D341Med (cell line): ENCODE measurements at places on chromosomes 6 and 20.

DNA sequence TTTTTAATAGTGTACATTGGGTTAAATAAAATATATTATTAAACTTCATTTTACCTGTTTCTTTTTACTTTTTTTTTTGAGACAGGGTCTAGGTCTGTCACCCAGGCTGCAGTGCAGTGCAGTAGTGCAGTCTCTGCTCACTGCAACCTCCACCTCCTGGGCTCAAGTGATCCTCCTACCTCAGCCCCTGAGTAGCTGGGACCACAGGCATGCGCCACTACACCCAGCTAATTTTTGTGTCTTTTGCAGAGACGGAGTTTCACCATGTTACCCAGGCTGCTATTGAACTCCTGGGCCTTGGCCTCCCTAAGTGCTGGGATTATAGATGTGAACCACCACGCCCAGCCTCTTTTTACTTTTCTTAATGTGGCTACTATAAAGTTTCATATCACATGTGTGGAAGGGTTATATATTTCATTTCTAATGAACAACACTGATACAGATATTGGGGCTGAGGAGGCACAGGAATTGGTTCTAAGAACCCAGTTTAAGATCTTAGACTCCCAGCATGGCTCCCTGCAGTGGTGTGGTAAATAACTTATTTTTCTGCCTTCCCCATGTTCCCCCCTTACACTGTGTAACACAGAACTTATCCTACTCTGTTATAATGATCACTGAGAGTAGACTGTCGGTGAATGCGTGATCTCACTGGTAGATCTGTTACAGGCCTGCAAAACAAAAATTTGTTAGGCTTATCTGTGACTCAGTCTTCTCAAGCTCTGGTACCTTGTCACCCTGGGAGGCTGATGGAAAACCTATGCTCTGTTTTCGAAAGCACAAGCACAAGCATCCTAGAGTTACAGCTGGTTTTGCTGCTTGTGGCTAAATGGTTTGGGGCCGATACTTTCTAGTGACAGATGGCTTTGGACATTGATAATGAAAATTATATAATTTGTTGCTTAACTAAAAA is 5.8 kb upstream of the ATXN1 start:
- DNase-seq = no peak

- no peak for DNase-seq
Observed at GRCh38 chr6:43765776-43766499, 4.1 kb upstream of the VEGFA start.

DNA sequence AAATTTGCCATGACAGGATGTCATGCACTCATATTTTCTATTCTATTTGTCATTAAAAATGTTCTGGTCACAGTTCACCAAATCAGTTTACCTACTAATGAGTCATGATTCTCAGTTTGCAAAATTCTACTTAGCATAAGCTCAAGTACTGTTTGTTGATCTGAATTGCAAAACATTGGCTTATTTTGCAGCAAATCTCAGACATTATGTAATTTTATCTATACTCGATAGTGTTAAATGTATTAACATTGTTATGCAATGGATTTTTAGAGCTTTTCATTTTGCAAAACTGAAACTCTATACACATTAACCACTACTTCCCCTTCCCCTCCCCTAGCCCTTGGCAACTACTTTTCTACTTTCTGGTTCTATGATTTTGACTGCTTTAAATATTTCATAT is 213.8 kb upstream of the ZFP64 start:
- no peak for DNase-seq

- no peak for DNase-seq
Observed at GRCh38 chr20:34689486-34689885, 12.6 kb upstream of the PIGU start.

DNA sequence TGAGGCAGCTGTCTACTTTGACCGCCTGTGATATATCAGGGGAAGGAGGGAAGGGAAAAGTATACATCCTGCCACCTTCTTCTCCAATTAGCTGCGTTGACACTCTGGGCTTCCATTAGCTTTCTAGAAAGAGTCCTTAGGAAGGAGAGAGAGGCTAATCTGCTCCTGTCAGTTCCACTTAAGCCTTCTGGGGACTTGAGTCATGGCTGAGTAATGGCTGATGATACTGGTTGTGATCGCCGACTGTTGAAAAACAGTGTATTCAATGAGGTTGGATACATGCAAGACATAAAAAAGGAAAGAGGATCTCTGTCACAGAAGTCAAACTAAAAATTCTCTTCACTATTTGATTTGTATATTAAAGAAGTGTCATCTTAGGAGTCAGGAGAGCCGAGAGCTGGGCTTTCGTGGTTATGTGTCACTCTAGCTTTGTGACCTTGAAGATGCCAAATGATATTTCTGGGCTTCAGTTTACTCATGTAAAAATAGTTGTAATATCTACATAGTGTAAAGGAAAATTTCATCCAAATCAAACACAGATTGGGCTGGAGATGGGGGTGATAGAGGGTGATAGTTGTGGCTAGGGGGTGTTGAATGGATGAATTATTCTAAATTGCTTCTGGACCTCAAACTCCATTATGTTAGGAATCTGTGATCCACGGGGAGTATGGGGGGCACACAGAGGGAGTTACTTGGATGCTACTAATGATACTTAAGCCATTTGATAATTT is 189.0 kb downstream of the UST start:
- no peak for DNase-seq

GRCh38 chr6:143516690-143517446 is 5.3 kb upstream of the FUCA2 start:
- DNase-seq = no peak

- no peak for DNase-seq
Observed at GRCh38 chr20:57076951-57077350, 189.5 kb downstream of the BMP7 start.

GRCh38 chr6:131143319-131143718 is 8.1 kb downstream of the AKAP7 start:
- no peak for DNase-seq

DNA sequence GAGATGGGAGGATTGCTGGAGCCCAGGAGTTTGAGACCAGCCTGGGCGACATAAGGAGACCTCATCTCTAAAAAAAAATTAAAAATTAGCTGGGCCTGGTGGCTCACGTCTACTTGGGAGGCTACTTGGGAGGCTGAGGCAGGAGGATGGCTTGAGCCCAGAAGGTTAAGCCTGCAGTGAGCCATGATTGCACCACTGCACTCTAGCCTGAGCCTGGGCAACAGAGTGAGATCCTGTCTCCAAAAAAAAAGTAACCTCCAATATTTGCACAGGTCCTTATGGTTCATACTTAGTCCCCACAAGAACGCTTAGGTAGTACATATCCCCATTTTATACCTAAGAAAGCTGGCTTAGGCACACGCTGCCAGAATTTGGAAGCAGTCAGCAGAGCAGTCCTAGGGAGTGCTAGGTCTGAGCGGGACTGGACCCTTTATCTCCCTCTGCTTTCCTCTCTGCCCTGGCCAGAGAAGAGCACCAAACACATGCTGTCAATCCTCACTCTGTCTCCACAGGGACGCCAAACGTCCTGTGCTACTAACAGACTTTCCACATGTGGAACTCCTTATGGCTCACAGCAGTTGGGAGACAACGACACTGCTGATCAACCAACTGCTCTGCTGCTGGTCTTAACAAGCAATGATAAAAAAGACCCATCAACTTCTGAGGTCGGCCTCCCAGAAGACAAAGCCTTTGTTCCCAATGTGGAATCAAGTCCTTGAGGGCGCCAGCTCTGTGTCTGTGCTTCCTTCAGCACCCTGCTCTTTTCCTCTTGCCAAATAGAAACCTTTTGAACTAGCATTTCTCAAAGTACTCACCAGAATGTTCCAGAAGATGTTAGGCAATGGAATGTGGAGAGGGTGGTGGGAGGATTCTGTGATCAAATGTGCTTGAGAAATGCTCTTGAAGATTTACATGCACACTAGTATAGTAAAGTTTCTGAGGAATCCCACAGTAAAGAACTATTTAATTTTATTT is 226.3 kb upstream of the DTNBP1 start:
- DNase-seq = no peak

DNA sequence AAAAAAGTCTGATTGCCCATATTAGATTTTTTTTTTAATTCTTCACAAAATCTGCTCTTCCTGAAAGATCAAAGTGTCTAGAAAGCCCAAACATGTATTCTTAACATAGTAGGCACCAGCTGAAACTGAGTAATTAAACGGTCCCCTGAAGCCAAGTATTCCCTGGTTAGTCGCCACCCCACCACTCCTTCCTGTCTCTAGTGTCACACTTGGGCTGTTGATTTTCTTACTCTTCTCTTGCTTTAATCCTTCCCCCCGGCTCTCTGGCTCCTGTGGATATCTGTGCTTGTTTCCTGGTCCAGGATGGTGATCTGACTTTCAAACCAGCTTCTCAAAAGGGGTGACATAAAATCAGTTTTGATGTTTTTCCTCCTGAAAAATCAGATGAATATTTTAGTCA is 162.9 kb downstream of the QKI start:
- DNase-seq = no peak

GRCh38 chr20:48725555-48725991 is 102.2 kb downstream of the PREX1 start:
- no peak for DNase-seq

GRCh38 chr6:70531133-70531532 is 35.6 kb upstream of the SDHAF4 start:
- DNase-seq = no peak

- DNase-seq = no peak
Observed at GRCh38 chr20:50852085-50852484, 57.2 kb downstream of the BCAS4 start.

- peak; percentile 48 for DNase-seq
Observed at GRCh38 chr6:151494235-151494935, 568 bp downstream of the CCDC170 start.

GRCh38 chr20:59812286-59813125 is 120.9 kb downstream of the SYCP2 start:
- DNase-seq = peak; percentile 20

DNA sequence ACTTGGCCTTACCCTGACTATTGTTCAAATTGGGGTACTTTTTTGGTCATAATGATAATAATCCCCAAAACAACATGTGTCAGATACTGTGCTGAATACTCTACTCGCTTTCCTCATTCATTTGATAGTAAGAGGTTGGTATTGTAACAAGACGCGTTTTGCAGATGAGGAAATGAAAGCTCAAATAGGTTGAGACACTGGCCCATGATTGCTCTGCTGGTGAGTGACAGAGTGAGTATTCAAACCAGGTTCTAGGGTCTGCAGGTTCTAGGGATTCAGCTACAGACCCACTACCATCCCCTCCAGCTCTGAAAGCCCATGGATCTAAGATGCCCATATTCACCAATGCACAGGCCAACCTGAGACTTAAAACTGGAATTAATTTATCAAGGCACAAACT is 1.3 kb upstream of the ENPP4 start:
- DNase-seq = no peak

DNA sequence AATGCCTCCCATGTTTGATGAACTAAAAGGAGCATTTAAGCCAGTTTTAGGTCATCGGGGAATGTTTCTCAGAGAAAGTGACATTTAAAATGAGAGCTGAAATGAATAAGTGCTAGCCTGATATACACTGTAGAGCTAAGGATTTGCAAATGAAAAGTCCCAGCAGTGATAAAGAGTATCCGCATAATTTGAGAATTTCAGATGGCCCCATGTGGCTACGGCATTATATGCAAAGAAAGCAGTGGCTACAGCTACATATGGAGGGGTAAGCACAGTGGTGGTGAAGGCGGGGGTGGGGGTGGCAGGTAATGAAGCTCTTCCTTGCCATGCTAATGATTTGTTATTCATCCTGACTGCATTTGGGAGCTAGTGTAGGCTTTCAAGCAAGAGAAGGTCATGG is 371.3 kb downstream of the ARHGAP18 start:
- no peak for DNase-seq

DNA sequence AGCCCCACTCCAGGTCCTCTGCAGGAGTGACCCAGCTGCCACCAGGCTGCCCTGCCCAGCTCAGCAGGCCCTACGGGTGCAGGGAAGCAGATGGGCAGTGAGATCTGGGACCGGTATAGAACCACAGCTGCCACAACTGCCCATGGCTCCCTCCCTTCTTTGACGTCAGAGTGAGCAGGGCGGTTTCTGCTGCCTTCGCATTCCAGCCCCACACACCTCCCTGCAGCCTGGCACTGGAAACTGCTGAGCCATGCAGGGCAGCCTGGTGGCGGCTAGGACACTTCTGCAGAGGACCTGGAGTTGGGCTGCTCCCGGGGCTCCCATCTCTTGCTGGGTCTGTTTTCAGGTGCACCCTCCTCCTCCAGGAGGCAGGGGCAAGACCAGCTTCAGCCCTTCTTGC is 101.6 kb upstream of the CD93 start:
- no peak for DNase-seq

GRCh38 chr20:54469952-54470351 is 5.4 kb upstream of the DOK5 start:
- DNase-seq = no peak

- no peak for DNase-seq
Observed at GRCh38 chr6:132190097-132190814, 211.0 kb downstream of the MOXD1 start.

- DNase-seq = no peak
Observed at GRCh38 chr20:13778827-13779226, 5.9 kb downstream of the ESF1 start.

DNA sequence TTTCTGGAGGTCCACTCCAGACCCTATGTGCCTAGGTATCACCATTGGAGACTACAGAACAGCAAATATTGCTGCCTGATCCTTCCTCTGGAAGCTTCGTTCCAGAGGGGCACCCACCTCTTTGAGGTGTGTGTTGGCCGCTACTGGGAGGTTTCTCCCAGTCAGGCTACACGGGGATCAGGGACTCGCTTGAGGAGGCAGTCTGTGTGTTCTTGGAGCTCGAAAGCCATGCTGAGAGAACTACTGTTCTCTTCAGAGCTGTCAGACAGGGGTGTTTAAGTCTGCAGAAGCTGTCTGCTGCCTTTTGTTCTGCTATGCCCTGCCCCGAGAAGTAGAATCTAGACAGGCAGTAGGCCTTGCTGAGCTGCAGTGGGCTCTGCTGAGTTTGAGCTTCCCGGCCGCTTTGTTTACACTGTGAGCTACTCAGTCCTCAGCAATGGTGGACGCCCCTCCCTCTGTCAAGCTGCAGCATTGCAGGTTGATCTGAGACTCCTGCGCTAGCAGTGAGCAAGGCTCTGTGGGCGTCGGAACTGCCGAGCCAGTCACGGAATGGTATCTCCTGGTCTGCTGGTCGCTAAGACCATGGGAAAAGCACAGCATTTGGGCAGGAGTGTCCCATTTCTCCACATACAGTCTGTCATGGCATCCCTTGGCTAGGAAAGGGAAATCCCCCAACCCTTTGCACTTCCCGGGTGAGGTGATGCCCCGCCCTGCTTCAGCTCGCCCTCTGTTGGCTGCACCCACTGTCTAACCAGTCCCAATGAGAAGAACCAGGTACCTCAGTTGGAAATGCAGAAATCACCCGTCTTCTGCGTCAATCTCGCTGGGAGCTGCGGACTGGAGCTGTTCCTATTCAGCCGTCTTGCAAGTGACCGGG is 32.5 kb upstream of the ASCC3 start:
- no peak for DNase-seq

DNA sequence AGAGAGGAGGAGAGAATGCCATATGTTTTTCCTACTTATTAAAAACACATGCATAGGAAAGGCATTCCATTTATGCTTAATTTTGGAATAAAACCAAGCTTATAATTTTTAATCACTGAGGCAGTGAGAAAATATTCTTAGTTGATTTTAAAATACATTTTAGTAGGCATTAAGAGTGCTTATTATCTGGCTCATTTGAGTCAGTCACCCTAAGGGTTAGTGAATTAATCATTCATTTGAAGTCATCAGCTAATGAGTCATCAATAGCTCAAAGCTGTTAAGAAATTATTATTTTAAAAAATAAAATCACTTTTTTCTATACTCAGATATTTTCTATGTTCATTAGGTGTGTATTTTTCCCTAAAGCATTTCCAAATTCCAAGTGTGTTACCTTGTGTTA is 81.6 kb downstream of the TMEM200A start:
- no peak for DNase-seq
